COR-L47 (cell line): ENCODE measurements at places on chromosomes 7 and 10.

DNA sequence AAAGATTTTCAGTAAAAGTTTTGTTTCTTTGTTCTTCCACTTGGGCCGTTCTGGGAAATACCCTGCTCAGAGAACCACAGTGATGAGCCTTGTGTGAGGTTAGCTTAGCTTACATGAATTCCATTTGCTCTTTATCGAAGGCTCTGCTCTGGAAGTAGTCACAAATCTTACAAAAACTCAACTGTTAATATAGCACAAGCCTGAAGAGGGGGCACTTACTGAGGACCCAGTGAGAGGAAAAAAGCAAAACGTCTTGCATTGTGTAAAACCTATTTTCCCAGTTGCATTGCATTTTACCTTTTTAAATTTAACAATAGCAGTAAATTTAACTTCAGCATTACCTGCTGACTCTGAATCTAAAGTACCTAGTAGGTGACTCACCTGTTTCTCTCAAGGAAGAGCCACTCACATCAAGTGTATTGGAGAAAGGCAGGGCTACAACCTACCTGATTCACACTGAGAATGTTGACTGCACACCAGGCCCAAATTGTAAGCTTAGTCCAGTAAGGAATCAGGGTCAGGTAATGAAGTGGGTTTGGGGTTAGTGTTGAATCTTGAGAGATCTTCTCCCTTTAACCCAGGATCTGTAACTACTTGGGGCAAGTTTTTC lies 42.3 kb downstream of the PPP1R17 start:
- DNase-seq: no peak

DNA sequence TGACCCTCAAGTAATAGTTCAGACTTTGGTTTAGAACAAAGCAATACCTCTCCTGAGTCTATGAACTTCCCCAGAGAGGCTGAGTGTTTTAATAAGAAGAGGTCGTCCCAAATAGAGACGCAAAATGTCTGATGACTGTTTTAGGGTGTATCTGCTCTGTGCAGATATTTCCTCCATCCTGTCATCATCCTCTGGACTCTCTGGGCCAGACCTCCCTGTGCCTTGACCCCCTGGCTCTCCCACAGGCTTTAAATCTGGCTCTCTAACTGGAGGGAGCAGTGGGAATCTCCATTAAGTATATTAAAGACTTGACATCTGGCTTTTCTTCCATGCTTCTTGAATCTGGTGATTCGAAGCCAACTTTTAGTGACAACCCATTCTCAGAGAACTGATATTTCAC lies 633.3 kb downstream of the INHBA start:
- DNase-seq: no peak

- no peak for DNase-seq
Observed at GRCh38 chr7:42730586-42730985, 181.3 kb downstream of the C7orf25 start.

- DNase-seq: no peak
Observed at GRCh38 chr7:1754345-1754908, 84.3 kb downstream of the ELFN1 start.

- no peak for DNase-seq
Observed at GRCh38 chr10:36256166-36256565, 614.1 kb upstream of the FZD8 start.

- no peak for DNase-seq
Observed at GRCh38 chr10:6039711-6040110, 22.5 kb downstream of the IL2RA start.

DNA sequence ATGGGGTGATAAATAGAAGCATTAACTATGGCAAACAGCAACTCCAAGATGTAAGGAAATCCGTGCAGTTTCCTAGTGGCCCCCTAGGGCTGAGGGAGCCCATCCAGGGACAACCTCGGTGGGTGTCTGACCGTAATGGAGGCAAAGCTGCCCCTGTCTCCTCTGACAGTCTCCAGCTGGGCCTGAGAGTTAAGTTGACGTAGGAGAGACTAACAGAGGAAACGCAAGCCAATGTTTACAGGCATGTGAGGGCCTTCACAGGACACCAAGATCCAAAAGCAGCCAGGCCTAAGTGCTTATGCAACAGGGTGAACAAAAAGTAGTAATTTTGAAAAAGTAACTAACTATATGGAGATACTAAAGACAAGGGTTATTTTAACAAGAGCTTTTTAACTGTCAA lies 330.0 kb upstream of the C7orf33 start:
- DNase-seq: no peak

DNA sequence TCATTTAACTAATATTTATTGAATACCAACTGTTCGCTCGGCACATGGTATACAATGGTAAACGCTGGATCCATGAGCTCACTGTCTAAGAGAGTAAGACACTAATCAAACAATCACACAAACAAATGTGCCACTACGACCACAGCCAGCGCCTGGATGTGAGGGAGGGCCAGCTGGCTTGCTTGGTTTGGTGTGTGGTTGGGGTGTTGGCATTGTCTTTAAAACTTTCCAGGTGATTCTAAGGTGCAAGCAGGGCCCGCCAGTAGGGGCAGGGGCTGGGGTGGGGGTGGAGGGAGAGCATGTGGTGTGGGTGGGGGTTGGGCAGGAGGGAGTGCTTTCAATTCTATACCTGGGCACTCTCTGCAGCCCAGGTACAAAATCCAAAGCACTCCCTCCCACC lies 31.6 kb downstream of the ADRA2A start:
- DNase-seq: no peak

DNA sequence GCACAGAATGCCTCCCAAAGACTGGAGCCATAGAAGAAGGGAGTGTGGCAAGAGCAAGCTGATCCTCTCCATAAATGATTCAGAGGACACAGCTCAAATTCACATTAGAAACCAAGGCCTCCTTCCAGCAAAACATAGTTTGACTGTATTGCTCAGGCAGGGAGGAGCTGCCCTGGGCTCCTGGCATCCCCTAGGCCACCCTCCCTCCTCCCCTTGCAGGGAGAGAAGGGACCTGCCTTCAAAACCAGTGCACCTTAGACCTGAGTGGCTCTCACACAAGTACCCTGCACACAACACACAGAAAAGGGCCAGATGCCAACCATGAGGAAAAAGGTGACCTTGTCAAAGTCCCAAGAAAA lies 64.7 kb downstream of the CREB3L2 start:
- no peak for DNase-seq

- DNase-seq: peak; percentile 48
Observed at GRCh38 chr10:633279-634245, 55.9 kb downstream of the DIP2C start.

- DNase-seq: no peak
Observed at GRCh38 chr7:2638224-2638991, 6.6 kb downstream of the TTYH3 start.

DNA sequence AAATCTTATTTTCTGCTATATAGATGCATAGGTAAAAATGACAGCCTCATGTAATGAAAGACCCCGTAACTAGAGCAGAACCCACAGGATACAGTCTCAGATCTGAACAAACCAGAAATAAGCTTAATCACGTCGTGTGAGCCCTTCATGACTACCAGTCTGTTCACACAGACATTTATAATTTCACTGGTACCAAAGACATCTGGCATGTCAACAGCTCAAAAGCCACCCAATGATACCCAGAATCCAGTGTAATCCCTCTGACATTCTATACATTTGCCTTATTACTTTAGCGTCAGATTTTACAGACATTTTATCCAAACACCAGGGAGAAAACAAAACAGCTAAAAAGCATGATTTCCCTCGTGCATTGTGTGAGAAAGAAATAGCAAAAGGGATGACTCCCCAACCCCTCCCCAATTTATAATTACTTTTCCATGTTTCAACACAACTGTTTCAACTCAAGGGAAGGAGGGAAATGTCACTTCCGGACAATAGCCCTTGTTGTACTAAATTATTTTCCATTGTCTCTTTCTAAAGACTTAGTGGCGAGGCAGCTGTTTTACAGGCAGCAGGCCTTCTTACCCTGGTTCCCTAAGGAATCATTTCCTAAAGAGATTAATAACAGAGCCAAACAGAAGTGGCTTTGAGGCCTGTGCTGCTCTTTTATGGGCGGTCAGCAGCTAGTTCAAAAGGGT lies 33.2 kb downstream of the DOCK4 start:
- peak; percentile 66 for DNase-seq

- DNase-seq: peak; percentile 75
Observed at GRCh38 chr10:26215935-26216584, 514 bp upstream of the GAD2 start.

DNA sequence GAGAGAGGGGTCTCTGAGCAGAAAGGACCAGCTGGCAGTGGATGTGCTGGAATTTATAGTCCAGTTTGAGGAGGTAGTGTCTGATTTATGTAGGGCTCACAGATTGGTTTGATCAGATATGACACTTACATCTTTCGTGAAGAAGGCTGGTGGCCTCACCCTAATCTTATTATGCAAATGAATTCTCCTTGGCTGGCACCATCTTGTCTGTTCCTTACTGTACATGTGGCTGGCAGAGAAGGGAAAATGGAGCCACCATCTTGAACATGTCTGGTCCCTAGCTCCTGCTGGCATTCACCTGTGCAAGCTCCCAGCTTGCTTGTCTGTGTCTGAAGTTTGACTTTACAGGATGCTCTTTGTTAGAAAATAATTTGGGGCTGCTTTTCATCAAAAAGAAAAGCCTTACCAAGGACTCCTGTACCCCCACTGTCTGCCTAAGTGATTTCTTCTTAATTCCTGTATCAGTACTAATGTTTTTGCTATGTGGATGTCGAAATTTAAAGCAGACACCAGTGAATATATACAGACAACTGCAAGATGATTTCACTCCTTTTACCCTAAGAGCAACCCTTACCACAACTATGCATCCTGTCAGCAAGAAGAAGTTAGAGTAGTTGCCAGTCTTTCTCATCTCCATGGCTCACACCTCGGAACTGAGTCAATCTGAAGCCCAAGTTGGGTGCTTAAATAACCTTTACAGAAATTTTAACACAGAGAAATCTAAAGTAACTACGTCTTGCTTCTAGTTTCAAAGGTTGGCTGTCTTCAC lies 322.0 kb upstream of the SEMA3D start:
- no peak for DNase-seq

DNA sequence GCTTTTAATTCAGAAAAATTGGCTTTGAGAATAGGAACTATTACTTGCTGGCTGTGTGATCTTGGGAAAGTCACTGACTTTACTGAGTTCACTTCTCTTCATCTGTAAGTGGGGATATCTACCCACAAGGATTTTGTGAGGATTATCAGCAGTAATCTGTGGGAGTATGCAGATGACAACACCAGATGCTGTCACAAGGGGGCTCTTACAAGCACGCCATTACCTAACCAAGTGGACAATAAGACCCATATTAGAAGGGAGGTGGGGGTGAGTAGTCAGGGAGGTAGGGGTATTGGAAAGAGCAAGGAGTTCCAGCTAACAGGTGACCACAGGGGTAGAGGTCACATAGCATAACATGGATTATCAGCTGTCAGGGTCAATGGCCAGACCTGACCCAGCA lies 569.4 kb downstream of the SUGCT start:
- no peak for DNase-seq

- DNase-seq: no peak
Observed at GRCh38 chr10:32893434-32893833, 64.6 kb downstream of the ITGB1 start.

GRCh38 chr7:30697719-30698460 lies 15.6 kb upstream of the CRHR2 start:
- DNase-seq: no peak

DNA sequence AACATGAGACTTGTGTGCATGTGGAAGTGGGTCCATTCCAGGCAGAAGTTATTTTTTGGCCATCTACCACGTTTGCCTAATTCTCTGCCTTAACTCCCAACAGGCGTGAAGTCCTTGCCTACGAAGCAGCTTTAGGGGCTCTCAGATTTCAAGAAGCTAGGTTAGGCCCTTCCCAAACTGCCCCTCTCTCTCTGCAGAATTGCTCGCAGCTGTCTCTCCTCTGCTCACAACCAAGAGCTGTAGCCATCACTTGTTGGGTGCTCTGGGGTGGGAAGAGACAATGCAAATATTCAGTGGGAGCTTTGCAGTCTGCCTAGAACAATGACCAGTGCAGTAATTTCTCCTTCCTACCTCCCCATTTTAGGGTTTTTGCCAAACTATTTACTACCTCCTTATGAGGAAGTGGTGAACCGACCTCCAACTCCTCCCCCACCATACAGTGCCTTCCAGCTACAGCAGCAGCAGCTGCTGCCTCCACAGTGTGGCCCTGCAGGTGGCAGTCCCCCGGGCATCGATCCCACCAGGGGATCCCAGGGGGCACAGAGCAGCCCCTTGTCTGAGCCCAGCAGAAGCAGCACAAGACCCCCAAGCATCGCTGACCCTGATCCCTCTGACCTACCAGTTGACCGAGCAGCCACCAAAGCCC lies 24.9 kb downstream of the CYP17A1 start:
- DNase-seq: no peak

DNA sequence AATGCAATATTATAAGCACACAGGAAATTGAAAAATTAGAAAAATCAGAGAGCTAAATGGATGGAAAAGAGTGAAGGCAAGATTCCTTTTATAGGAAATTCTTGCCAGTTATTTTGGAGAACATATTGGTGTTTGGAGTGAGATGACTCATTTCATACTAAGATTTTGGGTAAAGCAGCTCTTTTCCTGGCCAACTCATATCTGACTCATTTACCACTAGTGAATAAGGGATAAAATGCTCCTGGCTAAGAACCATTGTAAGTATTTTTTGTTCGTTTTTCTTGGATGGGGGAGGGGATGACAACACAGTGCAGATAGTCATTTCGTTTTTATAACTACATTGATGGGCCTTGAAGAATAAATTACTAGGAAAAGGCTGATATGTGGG lies 139.3 kb downstream of the TWIST1 start:
- no peak for DNase-seq

- no peak for DNase-seq
Observed at GRCh38 chr7:47031786-47032535, 550.0 kb downstream of the TNS3 start.

- DNase-seq: no peak
Observed at GRCh38 chr10:14670551-14671240, 104.0 kb downstream of the FAM107B start.

DNA sequence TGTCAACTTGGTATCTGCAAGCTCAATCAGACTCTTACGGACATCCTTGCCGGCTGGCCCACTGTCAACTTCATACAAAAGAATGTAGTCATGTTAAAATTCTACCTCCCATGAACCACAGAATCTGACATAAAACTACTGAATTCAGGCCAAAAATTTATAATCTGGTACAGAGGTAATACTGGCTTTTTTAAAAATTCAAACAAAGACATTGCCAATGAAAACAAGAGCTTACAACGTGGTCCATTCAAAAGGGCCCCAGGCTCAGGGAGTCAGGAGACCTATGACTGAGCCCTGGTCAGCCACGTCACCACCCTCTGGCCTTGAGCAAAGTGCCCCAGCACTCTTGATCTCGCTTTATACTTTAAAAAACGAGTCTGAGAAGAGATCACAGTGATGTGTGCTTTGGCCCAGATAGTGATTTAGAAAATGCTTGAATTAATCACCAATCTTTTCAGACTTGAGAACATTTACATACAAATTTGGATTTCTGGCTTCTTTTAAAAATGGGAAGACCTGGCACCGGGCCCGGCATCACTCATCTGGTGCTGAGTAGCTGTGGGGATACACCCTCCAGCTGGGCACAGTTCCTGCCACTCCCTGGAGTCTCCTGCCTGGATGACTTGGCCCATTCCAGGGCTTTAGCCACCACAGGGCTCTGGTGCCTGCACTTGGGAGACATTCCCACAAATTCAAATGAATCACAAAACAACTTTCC lies 94.1 kb downstream of the PIP4K2A start:
- DNase-seq: peak; percentile 30
